ENCODE measurements at places on chromosomes 13 and 19.
A peak's percentile ranks its signal among the peaks of the same experiment; 100 is the strongest.

- DNase-seq = no peak
These were observed 46.3 kb downstream of the CD320 start for GRCh38 chr19:8261881-8262280.

- DNase-seq = no peak
These were observed 61.8 kb downstream of the AKAP11 start for GRCh38 chr13:42333613-42334328.

DNA sequence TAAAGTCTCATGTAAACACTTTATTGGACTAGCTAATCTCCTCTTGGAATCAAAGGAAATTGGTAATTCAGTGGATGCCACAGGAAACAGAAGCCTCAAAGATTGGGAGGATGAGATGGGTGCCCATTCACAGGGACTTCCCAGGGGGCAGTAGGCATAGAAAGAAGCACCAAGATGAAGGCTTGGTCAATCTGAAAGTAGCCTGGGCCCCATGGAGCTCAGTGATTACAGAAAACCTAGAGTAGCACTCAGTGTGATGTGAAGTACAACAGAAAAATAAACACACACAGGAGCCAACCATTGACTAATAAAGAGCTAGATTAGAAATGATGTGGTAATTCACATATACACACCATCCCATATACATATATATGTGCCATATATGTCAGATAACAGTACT, 560.6 kb downstream of the TBC1D4 start:
- DNase-seq = no peak

DNA sequence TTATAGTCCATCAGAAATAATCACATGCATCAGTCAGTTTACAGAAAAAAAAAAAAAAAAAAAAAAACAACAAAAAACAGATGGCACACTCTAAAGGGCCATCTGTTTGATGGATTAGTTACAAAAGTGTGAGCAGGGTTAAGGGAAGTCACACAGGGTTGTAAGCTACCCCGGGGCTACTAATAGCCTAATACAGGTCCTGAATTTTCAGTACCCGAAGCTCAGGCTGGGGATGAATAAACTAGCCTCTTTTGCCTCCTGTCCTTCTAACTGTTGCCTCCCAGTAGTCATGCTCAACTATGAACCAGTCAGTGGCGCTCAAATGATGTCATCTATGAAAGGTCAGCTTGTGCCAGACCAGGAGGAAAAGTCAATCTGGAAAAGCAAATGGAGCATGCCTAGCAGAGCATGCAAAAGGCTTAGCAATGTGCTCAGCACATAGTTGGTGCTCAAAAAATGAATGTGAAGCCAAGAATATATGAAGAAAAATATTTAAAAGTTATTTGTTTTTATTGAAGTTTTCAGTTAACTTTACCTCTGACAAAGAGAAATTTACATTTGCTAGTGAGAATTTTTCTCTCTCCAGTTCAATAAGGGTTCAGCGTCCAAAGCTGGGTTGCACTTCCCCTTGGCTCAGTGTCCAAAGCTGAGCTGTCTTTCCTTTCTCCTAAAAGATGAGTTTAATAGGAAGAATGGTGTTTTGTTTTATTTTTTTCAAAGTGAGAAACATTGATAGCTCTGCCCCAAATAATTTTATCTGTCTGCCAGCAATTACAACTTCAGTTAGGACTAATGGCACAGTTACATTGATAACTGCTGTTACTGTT, 30.8 kb upstream of the LRCH1 start:
- DNase-seq = peak; percentile 30

DNA sequence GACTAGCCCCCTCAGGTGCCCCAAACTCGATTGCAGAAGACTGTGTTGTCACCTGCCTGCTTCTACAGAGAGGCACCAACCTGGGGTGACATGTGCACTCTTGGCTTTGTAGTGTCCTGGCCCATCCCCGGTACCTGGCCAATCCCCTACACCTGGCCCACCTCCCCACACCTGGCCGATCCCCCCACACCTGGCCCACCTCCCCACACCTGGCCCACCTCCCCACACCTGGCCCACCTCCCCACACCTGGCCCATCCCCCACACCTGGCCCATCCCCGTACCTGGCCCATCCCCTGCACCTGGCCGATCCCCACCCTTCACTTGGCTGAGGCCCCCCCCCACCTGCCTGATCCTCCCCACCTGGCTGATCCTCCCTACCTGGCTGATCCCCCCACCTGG, 25.4 kb downstream of the ATP11A start:
- DNase-seq = no peak

GRCh38 chr19:2933490-2933910, 11.3 kb downstream of the ZNF77 start:
- DNase-seq = no peak

DNA sequence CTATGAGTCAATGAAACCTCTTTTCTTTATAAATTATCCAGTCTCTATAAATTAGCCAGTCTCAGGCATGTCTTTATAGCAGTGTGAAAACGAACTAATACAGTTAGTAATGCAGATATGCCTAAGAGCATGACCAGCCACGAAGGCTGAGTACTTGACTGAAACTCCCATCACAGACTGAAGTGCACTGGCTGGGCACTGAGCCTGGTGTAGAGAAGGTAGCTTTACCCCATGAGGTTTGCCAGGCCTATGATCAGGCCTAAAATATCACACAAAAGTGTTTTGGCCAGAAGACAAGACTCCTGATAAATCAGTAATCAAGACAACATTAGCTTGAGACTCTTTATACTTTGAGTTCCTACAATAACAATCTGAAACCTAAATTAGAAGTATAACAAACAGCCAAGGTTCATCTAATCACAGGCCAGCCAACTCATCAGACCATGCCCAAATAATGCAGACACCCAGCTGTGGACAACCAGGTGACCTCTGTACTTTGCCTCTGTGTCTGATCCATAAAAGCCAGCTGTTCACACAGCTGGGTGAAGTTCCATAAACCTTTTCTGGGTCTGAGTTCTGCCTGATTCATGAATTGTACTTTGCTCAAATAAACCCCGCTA, 771.8 kb upstream of the SLITRK1 start:
- DNase-seq = no peak

DNA sequence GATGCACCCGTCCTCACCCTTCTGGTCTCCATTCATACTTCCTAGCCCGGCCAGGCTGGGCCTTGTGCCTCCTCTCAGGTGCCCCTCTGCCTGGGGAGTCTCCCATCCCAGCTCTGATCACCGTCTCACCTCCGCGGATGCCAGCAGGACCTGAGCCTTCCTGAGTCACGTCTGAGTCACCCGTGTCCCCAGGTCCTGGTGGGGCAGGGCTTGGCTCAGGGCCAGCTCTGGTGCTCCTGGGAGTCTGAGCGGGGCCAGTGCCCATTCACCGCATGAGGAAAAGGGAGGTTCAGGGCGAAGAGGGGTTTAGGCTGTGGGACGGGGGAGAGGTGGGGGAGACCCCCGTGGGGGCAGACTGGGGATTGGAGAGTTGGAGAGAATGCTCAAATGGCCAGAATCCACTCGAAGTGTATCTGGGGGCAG, 593 bp downstream of the ATP8B3 start:
- DNase-seq = peak; percentile 51

Data from femur (tissue), 1 donor.